ENCODE measurements at places on chromosomes 1 and 21.

DNA sequence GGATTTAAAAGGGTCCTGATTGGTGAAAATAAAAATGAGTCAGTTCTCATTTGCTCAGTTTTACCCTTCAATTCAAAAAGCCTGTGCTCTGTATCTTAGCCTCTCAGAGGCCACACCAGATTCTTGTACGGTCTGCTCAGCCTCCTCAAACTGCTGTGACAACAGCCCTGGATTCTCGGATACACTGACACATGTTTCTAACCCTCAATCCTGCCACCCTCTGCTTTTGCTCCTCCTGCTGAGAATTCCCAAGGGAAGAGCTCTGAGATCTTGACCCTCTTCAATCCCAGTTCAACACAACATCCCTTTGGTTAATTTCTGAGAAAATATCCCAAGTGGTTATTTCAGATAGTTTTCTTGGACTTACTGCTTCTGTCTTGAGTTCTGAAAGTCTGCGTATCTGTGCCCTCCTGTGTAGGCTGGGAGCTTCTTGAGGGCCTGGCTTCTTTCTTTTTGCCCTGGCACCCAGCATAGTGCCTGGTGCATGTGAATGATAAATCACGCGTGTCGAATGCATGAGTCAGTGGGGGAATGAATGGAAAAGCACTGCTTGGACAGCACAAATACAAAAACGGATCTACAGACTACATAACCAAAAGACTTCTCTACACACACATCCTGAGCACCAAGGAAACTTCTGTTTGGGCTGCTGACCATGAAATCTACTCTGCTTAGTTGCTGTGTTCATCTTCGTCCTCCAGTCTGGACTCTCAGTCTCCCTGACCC is 24.5 kb downstream of the IRF2BP2 start:
- no peak for DNase-seq

- DNase-seq: no peak
These were observed 75.3 kb upstream of the ARTN start for GRCh38 chr1:43858324-43858723.

DNA sequence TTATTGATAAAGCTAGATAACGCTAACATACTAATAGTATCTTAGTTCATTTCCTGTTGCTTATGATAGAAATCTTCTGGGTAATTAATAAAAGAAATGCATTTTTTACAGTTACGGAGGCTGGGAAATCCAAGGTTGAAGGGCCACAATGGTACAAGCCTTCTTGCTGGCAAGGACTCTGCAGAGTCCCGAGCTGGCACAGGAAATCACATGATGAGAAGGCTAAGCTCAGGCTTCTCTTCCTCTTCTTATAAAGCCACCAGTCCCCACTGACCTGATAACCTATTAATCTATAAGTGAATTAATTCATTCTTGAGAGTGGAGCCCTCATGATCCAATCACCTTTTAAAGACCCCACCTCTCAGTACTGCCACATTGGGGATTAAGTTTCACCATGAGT is 82.6 kb downstream of the GPR161 start:
- DNase-seq: no peak

DNA sequence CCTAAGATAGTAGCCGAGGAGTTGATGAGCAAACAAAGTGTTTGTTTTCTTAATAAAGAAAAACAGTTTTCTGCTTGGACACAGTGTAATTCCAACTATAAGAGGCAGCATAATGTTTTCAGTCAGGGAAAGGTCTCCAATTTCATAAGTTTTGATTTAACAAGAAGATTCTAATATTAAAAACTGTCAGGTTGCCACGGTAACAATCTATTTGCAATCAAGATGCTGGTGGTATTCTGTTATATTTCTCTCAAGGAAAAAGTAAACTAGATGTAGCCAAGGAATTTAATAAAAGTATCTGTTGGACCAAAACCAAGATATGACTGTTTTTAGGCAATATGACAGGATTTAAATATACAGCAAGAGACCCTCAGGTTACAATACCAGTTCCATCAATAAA is 211.7 kb downstream of the SMYD3 start:
- no peak for DNase-seq

DNA sequence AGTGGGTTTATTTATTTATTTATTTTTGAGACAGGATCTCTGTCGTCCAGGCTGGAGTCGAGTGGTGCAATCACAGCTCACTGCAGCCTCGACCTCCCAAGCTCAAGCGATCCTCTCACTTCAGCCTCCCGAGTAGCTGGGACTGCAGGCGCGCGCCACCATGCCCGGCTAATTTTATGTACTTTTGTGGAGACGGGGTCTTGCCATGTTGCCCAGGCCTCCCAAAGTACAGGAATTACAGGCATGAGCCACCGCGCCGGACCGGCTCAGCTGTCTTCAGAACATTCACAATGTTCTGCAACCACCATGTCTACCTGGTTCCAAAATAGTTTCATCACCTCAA is 406 bp upstream of the DNAJC8 start:
- DNase-seq: no peak

GRCh38 chr1:151590961-151591360 is 20.9 kb upstream of the SNX27 start:
- DNase-seq: no peak

DNA sequence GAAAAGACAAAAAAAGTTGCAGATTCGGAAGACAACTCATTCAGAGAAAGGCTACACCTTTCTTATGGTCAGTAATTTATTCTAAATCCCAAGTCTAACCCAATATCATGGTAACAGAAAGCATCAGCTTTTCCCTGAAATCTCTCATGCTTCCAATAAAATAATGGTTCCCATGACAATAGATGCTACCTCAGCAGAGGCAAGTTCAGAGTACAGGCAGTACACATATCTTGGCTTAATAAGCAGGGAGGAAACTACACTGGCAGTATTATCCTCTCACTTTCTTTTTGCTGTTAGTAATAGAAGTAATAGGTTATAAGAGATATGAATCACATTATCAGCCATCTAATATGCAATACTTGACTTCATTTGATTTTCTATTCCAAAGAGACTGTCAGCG is 137.1 kb downstream of the DPYD start:
- no peak for DNase-seq

DNA sequence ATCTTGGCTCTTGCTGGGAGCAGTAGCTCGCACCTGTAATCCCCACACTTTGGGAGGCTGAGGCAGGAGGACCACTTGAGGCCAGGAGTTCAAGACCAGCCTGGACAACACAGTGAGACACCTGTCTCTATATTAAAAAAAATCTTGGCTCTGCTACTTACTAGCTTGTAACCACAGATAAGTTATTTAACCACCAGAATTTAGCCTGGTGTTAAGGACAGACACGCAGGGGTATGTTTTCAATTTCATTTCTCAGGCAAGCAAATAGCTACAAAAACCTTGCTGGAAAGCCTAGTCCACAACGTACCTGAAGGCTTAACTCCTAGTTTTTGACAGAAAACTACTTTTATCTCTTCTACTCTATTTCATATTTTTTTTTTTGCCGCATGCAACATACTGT is 24.8 kb upstream of the GFI1 start:
- DNase-seq: no peak

GRCh38 chr1:30028283-30028682 is 695.1 kb downstream of the MATN1 start:
- no peak for DNase-seq

DNA sequence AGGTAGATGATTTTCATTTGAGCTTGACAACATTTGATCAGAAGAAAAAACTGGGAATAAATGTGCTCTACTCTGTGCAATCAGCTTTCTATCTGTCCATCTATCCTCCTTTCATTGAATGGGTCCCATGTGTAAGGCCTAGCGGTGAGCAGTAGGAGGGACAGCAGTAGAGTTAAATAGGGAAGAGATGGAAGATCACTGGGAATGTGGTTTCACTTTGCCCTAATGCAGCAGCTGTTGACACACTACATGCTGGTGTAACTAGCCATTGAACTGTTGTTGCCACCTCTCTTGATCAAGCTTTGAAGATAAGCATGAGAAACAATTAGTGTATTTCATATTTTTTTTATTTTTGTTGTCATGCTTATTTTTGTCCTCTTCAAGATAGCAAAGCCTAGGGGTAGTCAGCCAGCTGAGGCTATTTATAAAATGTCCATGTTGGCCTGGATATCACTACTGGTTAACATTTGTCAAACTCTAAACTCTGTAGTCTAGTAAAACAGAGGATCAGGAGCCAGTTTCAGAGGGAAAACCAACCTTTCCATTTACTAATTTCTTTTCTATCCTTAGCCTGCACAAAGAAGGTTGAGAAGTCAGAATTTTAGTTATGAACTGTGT is 41.9 kb downstream of the CACNA1E start:
- DNase-seq: no peak

DNA sequence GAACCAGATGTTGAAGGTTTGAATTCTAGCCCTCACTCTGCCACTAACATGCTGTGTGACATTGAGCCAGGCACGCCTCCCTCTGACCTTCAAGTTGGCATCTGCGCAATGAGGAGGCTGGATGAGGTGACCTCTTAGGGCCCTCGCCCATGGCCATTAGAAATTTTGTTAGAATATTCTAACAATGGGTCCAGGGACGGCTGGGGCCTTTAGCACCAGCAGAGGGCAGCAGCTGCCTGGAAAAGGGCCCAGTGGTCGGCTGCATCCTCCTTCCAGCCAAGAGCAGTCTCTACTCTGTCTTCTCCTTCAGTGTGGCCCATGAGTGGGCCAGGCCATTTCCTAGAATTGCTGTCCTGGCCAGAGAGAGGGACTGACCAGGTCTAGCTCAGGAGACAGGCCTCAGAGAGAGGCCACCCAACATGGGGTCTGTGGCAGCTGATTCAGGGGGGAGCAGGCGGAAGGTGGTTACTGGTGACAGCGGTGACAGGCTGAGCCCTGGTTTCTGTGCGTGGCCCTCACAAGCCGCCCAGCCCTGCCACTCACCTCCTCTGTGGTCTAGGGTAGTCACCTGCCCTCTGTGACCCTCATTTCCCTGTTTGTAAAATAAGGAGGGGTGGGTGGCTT is 101.3 kb upstream of the ACTL8 start:
- DNase-seq: no peak

- no peak for DNase-seq
These were observed 65.4 kb downstream of the TP53BP2 start for GRCh38 chr1:223780318-223780717.

DNA sequence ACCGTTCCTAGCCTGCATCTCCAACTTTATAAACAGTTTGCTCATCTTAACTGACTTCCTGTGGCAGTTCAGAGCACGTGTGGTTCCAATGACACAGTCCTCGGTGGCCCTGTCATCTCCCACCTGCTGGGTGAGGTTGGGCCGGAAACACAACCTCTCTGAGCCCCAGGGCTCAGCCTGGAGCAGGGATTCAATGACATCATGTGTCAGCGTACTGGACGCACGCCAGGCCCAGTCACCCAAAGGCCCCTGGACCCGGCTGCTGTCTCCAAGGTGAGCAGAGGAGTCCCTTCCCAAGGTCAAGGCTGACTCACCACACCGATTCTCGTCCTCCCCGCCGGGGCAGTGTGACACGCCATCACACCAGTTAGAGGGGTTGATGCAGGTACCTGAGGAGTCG is 19.9 kb downstream of the TMPRSS2 start:
- DNase-seq: no peak

GRCh38 chr21:28936036-28936435 is 56.6 kb downstream of the LTN1 start:
- DNase-seq: no peak

DNA sequence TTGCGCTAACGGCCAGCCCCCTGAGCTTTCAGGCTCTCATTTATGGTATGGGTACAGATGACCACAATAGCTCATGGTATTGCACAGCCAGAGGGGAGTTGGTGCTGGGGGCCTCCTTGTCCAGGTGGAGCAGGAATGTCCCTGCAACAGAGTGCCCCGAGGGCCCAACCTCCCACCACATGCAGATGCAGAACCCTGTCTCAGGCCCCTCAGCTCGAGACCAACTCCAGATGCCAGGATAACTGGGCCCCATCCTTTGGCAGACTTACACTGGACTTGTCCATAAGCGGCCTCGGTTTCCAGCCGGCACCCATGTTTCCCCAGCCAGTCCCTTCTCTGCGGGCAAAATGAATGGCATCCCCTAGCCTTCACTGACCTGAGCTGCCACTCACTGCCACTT is 67.1 kb downstream of the VWA5B1 start:
- DNase-seq: no peak

DNA sequence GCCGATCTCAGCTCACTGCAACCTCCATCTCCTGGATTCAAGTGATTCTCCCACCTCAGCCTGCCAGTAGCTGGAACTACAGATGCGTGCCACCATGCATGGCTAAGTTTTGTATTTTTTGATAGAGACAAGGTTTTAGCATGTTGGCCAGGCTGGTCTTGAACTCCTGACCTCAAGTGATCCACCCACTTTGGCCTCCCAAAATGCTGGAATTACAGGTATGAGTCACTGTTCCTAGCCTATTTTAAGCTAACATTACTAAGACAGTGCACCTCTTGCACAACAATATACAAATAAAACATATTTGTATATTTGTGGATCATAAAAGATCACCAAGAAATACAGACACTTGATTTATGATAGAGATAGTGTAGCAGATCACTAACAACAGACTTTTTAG is 139.1 kb downstream of the DUSP10 start:
- no peak for DNase-seq

- DNase-seq: no peak
These were observed 1597.8 kb downstream of the PLA2G4A start for GRCh38 chr1:188426561-188426960.

DNA sequence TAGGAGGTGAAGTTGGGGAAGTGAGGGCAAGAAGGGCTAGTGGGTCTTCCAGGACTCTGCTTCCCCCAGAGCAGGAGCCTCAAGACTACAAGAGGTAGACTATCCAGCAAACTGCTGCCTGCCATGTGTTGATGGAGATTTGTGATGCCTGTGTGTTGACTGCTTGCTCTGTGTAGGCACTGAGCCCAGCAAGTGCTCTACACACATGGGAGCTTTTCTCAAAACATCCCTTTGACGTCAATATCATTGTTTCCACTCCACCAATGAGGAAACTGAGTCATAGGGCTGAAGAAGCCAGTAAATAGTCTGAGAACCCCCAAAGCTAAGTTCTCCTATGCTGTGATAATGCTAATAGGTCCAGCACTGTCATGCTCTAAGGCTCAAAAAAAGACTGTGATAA is 207.2 kb upstream of the NFIA start:
- no peak for DNase-seq

- DNase-seq: no peak
These were observed 11.8 kb downstream of the NSUN4 start for GRCh38 chr1:46352363-46352762.

DNA sequence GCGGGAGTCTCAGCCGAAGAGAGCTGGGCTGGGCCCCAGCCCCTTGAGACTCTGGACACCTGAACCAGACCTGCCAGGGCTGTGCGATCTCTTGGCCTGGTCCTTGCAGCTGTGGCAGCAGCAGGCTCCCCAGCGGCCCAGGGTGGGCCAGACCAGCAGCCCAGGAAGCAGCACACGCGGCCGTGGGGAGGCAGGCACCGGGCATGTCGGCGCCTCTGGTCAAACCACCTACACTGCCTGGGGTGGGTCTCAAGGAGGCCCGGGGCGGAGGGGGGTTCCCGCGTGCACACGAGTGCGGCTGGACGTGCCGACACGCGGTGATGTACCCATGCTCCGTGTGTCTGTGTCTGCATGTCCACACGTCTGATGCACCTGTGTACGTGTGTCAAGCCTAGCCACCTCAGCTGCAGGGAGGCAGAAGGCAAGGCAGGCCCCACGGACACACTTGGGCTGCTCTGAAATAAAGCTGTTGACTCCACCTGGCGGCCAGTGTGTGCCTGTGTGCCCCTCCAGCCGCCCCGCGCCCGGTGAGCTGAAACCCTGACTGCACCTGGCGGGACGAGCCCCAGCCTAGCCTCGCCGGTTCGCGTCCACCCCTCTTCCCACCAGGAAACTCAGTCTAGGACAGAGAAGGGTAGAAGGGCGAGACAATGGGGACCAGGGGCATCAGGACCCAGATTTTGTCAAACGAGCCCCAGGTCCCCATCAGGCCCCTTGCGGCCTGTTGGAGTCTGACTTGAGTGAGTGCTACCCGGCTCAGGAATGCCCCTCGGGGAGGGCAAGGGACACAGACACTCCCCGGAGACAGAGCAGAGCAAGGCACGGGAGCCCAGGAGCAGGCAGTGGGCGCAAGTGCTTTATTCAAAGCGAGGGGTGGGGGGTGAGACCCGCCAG is 11.6 kb downstream of the SCNN1D start:
- DNase-seq: peak; percentile 24
